Stimulated activated CD8-positive, alpha-beta memory T cell treated with anti-CD3 and anti-CD28 coated beads, Interleukin-2, amount 100 ng/mL, for 48 hours (primary cell): ENCODE measurements at places on chromosomes 5 and 9.

- DNase-seq, result no peak
Observed at GRCh38 chr9:128094950-128095544, 27.0 kb downstream of the SLC25A25 start.

GRCh38 chr5:114355086-114355830 lies 6.6 kb upstream of the KCNN2 start:
- no peak for DNase-seq

GRCh38 chr9:133294257-133294656 lies 19.3 kb upstream of the ABO start:
- no peak for DNase-seq

GRCh38 chr5:136743052-136743451 lies 377.7 kb upstream of the TRPC7 start:
- DNase-seq, result no peak

DNA sequence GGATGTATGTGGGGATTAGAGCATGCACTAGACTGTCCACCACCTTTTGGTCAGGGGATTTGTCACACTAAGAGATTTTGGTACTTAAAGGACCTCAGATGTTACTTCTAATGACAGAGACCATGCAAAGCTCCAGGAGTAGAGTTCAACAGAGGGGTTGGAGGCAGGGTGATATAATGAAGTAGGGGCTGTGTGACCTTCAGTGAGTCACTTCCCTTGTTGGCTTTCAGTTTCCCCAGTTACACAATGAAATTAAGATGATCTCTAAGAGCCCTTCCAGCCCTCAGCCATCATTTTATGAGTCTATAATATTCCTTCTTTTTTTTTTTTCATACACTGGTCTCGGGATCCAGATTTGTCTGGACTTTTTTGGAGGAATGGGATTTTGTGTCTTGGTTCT lies 26.8 kb downstream of the GLRA1 start:
- no peak for DNase-seq

GRCh38 chr9:32969270-32969669 lies 32.2 kb downstream of the APTX start:
- DNase-seq, result no peak

DNA sequence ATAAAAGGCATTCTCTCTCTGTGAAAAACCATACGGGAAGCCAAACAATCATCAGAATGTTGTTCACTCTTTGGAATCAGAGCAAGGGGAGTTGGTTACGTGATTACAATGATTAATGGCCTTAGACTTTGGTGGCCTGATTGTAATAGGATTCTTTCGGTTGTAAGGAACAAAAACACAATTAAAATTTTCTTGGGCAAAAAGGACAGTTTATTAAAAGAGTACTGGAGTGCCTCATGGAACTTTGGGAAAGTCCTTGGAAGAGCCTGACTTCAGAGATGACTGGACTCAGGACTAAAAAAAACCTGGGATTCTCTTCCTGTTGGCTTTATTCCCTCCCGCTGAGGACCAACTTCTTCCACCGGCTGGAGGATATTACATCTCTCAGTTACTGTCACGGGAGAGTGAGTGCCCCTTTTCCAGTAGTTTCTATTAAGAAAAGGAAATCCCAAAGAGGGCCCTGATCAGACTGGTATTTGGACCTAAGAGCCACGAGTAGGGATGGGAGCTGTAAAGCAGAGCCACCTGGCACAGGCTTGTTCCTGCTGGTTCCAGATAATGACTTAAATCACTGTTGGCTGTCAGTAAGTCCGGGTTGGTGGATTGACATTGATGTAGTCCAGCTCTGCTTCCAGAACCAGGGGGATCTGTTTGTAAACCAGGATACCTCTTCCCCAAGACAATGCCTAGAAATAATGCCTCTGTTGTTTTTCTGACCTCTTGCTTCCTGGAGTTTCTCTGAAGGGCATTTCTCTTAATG lies 53.9 kb downstream of the CFAP95 start:
- DNase-seq, result no peak

DNA sequence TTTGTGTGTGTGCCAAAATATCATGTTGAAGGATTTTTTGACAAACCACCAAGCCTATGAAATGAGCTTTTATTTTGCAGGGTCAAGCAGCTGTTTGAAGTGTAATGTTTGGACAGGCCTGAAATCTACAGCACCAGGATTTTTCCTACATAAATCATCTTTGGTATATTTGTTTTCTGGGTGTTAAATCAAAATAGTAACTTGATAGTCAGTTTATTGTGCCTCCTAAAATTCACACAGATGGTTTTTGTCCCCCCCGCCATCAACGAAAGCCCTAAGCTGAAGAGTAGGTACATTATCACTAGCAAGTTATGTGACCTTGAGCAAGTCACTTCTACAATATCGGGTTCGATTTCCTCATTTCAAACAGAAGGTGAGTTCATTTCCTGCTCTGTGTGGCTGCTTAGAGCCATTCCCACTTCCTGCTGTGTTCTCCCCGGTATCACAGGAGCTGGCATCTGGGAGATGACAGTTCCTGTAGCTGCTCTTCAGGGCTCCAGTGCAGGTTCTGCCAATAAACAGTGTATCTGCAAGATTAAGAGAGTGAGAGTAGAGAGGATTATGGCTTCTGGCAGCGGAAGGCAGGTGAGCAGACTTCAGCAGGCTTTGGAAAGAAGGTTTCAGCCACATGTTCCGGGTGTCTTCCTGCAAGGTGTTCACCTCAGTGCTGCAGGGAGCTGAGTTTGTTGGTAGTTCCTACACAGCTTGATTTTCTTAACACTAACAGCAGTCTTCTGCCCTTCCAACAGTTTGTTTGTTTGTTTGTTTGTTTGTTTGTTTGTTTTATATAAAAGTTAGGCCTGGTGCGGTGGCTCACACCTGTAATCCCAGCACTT lies 48.4 kb upstream of the GNE start:
- no peak for DNase-seq

GRCh38 chr9:13956107-13956506 lies 357.8 kb downstream of the NFIB start:
- no peak for DNase-seq

DNA sequence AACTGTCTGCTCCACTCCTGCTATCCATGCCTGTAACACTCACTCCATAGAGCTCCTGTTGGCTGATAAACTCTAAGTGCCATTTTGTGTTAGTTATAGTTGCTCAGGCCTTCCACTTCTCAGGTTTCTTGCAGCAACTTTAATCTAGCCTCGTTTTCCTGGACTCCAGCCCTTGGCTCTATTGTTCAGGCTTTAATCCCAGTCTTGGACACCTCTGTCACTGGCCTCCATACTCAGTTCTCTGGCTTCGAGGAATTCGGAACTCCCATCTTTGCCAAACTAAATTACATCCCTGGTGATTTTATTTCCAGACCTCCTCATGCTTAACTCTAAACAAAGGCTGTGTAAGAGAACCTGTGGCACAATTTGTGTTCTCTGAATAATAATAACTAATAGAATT lies 39.8 kb downstream of the EMB start:
- no peak for DNase-seq

GRCh38 chr5:10320793-10321192 lies 13.1 kb upstream of the CMBL start:
- DNase-seq, result no peak

GRCh38 chr9:126695186-126695585 lies 81.5 kb downstream of the LMX1B start:
- DNase-seq, result no peak

- no peak for DNase-seq
Observed at GRCh38 chr5:91211997-91212713, 171.0 kb downstream of the ARRDC3 start.

GRCh38 chr5:122063836-122064235 lies 14.2 kb downstream of the LOX start:
- no peak for DNase-seq

DNA sequence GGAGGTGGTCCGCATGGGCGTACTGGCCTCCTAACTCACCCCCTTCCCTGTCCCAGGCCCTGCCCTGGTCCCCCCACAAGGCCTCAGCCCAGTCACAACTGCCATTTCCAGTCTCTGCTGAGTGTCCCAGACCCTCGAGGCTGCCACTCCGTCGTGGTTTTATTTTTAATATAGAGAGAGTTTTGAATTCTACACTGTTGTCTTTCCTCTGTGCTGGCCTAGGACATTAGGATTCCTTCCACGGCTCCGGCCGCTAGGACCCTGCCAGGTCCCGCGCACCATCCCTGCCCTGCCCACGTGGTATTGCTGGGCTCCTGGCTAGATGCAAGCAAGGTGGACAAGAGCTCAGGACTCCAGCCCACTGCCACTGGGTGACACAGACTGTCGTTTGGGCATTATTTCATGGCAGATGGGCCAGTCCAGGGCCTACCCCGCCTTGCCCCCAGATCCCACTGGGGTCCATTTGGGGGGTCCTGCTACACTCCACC lies 53.3 kb downstream of the SAR1B start:
- no peak for DNase-seq

- no peak for DNase-seq
Observed at GRCh38 chr9:120616966-120617935, 37.3 kb upstream of the CDK5RAP2 start.

DNA sequence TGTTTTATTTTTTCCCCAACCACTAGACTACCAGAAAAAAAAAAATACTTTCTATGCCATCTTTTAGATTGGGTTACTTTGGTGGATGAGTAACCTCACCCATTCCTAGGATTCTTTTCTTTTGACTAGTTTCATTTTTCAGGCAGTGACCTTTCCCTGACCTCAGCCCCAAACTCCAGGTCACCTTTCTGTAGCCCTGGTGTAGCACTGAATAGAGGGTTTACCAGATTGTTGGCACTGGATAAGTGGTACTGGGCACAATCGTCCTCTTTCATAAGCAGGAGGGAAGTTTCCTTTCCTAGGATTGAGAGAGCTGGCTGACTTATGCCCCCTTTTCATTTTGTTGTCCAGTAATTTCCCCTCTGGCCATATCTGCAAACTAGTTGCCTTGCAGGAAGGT lies 169.4 kb upstream of the TMEM161B start:
- DNase-seq, result no peak

DNA sequence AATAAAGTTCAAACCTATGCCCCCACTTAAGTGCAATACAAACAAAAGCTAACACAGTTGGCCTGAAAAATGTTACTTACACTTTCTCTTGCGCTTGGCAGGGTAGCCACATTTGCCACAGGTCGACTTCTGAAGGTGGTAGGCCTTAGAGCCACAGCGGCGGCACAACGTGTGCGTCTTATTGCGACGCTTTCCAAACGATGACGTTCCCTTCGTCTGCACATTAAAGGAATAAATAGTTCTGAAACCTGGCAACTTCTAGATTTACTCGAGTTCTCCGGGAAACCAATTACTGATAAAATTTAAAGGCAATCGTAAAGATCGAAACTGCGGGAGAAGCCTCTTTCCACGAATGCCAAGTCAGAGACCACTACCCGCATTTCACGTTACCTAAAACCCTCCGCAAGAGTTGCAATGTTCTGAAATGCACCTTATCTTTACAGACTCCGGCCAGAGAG lies 602 bp downstream of the RPL37 start:
- no peak for DNase-seq

DNA sequence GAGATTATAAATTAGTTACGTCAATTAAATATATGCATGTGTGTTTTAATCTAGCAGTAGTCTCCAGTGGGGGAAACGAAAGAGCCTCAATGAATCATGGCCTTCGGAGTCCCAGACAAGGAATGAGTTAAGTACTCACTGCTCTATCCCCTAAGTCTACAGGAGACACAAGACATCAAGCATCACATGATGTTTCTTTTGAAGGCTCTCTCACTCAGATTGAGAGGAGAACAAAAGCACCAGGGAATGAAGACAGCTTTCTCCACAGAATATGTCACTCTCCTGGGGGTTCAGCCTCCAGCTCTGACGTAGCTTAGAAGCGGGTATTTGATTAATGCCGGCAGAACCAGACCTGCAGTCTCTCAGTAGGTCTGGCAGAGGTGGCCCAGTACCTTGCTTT lies 381.4 kb downstream of the ACTL7B start:
- DNase-seq, result no peak

- DNase-seq, result no peak
Observed at GRCh38 chr5:863244-863805, 12.5 kb upstream of the ZDHHC11 start.

DNA sequence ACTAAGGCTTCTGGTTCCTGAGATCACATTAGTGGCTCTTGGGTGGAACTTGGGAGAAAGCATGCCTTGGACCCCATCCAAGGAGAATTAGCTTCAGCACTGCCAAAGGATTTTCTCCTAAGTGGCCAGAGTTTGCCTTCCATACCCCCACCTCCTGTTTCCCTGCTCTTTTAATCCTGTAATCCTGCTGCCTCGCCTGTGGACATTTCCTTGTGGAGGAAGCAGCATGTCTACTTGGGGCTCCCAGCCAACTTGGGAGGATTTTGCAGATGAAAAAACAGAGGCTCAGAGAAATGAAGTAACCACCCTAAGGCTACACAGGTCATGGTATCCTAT lies 1.6 kb downstream of the ARSI start:
- DNase-seq, result no peak

DNA sequence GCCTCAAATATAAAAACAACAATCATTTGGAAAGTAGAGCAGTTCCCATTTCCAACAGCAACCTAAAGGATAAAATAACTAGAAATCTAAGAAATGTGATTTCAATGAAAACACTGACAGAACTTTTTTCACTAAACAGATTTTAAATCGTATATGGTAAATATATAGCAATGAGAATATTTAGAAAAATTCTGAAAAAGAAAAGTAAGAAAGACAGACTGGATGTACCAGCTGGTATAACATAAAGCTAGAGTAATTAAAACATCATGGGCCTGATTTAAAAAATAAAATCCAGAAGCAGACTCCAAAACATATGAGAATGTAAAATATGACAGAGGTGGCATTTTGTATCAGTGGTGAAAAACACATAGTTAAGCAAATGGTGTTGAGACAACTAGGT lies 308.9 kb downstream of the MLLT3 start:
- DNase-seq, result no peak

- no peak for DNase-seq
Observed at GRCh38 chr9:76677481-76678055, 86.7 kb upstream of the PCA3 start.

DNA sequence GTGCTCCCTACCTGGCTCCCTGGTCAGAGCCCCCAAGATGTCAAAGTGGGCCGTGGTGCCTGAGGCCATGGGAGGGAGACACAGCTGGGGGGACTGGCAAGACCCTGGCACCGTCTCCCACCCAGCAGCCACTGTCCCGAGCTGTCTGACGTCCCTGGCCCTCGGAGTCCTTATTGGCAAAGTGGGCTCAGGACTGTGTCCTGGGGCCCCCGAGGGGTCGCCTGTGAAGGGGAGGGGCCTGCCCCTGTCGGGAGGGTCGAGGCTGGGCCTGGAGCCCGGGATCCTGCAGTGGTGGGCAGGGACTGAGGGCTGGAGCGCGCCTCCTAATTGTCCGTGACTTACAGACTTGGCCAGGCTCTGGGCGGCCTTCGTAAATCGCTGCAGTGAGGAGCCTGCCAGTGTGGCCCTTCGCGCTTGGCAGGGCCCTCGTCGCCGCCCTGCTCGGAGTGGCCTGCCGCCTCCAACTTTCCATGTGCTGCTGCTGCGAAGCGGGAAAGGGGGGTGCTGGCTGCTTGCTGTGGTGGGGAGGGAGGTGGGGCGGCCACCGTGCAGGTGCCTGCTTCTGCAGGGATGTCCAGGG lies 13.7 kb downstream of the MYMK start:
- no peak for DNase-seq

DNA sequence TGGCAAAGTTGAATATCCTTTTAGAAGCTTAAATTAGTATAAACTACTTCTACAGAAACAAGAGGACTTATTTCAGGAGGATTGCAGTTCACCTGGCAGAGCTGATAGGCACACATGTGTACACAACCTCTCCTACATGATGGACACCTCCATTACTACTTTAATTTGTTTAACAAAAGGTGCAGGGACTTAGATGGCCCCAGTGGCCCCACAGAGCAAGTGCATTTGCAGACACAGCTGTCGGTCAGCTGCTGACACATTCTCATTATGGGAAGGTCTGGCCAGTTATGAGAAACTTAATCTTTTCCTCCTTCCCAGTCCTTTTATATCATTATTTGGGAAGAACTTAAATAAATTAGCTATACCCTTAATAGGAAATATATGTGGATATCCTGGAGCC lies 28.3 kb downstream of the TDRD7 start:
- DNase-seq, result no peak
